H9 (cell line): ENCODE measurements at places on chromosomes 3 and 15.

GRCh38 chr15:70275461-70276138 is 177.9 kb upstream of the TLE3 start:
- H3K4me3 ChIP-seq = no peak overlapping the region; the same call in 2 of the 3 replicates
- no peaks in the 10 kb centered on the region for H3K36me3 ChIP-seq
- H3K4me1 ChIP-seq = no peaks in the 10 kb centered on the region
- no peak for DNase-seq
- H3K27ac ChIP-seq = no peak overlapping the region
- H3K27me3 ChIP-seq = no peaks in the 10 kb centered on the region

DNA sequence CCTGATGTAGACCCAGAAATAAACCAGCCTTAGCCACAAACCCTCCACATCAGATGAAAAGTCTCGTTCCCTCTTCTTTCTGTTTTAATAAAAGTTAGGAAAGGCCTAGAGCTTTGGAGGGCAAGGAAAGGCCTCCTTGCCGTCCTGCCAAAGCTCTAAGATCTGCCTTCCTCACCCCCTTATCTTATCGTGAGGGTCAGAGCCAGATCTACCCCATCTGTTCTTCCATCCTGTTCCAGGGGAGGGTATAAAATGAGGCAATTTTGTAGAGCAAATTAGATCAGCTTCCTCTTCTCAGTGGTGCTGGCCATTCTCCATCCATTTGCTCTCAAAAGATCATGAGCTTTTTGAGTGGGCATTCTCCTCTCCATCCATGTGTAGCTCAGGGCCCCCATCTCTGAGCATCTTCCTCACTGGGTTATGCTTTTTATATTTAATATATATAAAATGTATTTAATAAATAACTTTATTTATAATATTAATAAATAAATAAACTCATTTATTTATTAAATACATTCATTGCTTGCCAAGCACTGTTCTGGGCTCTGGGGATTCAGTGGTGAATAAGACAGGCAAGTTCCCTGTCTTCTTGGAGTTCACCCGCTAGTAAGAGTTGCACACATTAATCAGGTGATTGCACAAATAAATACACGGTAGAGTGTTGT is 2.0 kb upstream of the SLC24A1 start:
- H3K4me1 ChIP-seq = peaks cover 6% of the 10 kb centered on the region; the same call in 1 of the 2 replicates
- peaks cover 1% of the 10 kb centered on the region; the same call in 2 of the 3 replicates for H3K36me3 ChIP-seq
- H3K27me3 ChIP-seq = no peaks in the 10 kb centered on the region
- no peak overlapping the region for H3K4me3 ChIP-seq
- DNase-seq = no peak
- H3K27ac ChIP-seq = no peak overlapping the region

DNA sequence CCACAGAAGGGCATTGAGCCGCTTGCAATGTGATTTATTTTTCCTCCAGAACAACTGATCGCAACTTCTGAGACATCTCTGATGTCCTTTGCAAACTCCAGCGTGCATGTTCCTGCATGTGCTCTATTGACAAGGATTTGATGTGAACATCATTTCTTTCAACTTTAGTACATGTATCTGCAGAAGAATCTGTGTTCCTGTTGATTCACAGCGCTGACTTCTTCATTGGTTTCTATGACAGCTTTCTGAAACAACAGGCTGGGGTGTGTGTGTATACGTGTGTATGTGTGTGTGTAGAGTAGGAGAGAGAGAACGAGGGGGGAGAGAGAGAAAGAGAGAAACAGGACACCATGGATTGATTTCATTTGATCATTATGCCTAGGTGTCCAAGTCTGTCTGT is 56.7 kb upstream of the CMTM8 start:
- no peaks in the 10 kb centered on the region for H3K4me1 ChIP-seq
- no peak overlapping the region for H3K4me3 ChIP-seq
- DNase-seq = no peak
- no peak overlapping the region for H3K27ac ChIP-seq
- no peaks in the 10 kb centered on the region for H3K36me3 ChIP-seq

DNA sequence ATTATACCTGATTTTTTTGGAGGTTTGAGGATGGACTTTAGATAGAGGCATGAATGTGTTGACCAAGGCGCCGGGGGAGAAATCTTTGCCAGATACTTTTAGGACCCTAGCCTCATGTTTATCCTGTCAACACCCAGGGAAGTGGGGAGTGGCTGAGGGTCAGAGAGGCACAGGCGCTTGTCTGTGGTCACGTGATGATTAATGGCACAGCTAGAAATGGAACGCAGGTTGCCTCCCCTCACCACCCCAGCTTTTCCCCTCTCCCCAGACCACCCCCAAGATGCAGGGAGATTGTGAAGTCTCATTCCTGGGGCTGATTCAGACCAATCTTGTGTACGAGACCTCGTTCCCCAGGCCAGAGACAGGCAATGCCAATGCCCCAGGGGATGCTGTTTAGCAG is 218.4 kb upstream of the LINGO1 start:
- H3K27ac ChIP-seq = no peak overlapping the region
- H3K36me3 ChIP-seq = peaks cover 2% of the 10 kb centered on the region; the same call in 2 of the 3 replicates
- no peaks in the 10 kb centered on the region for H3K4me1 ChIP-seq
- no peak overlapping the region for H3K4me3 ChIP-seq
- peak; percentile 12 for DNase-seq
- H3K27me3 ChIP-seq = no peaks in the 10 kb centered on the region

DNA sequence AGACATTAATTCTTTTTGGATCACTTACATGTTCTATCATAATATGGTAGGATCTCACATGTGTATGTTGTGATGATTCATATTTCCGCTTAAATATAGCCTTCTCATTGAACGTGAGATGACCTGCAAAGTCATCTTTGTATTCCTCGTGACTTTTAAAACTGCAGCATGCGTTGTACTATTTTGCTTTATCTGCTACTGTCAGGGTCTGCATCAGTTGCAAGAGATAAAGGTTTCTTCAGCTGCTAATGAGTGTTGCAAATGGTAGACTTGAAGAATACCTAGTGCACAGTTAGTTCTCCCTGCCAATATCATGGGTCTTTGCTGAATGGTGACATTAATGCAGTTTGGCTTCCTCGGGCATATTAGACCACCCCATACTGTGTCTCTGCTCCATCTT is 31.8 kb downstream of the REC114 start:
- no peak overlapping the region for H3K27ac ChIP-seq
- H3K4me1 ChIP-seq = no peaks in the 10 kb centered on the region
- H3K4me3 ChIP-seq = no peak overlapping the region
- H3K36me3 ChIP-seq = no peaks in the 10 kb centered on the region
- no peak for DNase-seq
- no peaks in the 10 kb centered on the region for H3K27me3 ChIP-seq

GRCh38 chr15:26050984-26051383 is 187.9 kb upstream of the ATP10A start:
- no peak overlapping the region for H3K27ac ChIP-seq
- no peak overlapping the region for H3K4me3 ChIP-seq
- H3K36me3 ChIP-seq = no peaks in the 10 kb centered on the region
- no peak for DNase-seq

GRCh38 chr3:169467751-169468150 is 195.8 kb downstream of the MECOM start:
- no peaks in the 10 kb centered on the region for H3K36me3 ChIP-seq
- no peaks in the 10 kb centered on the region for H3K27me3 ChIP-seq
- H3K4me1 ChIP-seq = no peaks in the 10 kb centered on the region
- H3K4me3 ChIP-seq = no peak overlapping the region
- no peak for DNase-seq

DNA sequence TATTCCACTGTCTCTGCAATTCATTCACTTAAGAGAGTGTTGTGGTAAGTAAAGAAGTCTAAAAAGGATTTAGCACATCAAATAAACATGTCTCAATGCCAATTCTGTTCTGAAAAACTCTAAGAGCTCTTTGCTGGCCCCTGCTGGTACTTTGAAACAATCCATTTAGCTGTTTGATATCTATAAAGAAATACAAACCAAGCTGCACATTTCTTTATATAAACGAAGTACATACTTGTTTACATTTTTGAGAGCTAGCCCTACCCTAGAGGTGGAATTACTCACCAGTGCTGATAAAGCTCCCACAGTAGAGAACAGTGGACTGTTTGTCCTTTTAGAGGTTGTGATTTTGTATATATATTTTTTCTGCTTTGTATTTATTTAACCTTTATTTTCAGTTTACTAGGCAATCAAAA is 75.5 kb downstream of the NEDD4 start:
- no peaks in the 10 kb centered on the region for H3K27me3 ChIP-seq
- H3K4me1 ChIP-seq = no peaks in the 10 kb centered on the region
- no peak overlapping the region for H3K27ac ChIP-seq
- no peaks in the 10 kb centered on the region for H3K36me3 ChIP-seq

DNA sequence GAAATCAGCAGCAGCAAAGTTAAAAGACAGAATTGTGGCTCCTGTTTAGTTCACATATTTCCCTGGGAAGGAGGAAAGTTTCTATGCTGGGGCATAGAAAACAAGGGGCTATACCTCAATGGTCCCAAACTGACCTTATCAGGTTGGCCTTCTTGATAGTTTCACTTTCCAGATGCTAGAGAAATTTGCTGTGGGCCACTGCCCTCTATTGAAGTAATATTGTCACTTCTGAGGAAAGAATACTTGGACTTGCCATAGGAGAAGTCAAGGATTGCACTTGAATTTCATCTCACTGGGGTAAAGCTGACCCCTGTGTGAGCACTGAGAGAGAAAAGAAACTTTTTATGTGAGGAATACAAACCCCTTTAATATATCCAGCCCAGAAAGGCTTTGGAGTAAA is 49.3 kb upstream of the XCR1 start:
- peaks cover 2% of the 10 kb centered on the region for H3K36me3 ChIP-seq
- no peaks in the 10 kb centered on the region for H3K4me1 ChIP-seq
- H3K27me3 ChIP-seq = no peaks in the 10 kb centered on the region
- DNase-seq = no peak
- no peak overlapping the region for H3K27ac ChIP-seq

GRCh38 chr3:185316740-185317412 is 46.1 kb upstream of the MAP3K13 start:
- H3K4me3 ChIP-seq = no peak overlapping the region
- H3K36me3 ChIP-seq = no peaks in the 10 kb centered on the region

DNA sequence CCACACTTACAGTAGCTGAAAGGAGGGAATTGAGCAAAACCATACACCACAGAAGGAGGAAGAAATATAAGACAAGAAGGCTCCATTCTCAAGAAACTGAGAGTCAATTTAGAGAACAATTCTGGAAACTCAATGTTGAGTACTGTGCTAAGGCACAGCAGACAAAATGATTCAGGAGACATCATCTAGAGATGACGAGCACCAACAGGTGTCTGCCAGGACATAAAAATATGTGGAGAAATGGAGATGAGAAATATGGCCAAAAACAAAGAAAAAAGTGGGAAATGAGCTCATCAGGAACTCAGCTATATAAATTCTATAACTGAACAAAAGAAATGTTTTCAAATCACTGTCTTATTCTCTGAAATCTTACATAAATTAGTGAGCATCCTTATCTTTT is 343.7 kb downstream of the ERC2 start:
- peaks cover 13% of the 10 kb centered on the region; the same call in 1 of the 2 replicates for H3K4me1 ChIP-seq
- no peak overlapping the region for H3K4me3 ChIP-seq
- H3K36me3 ChIP-seq = peaks cover 9% of the 10 kb centered on the region
- H3K27me3 ChIP-seq = no peaks in the 10 kb centered on the region; the same call in 1 of the 2 replicates

DNA sequence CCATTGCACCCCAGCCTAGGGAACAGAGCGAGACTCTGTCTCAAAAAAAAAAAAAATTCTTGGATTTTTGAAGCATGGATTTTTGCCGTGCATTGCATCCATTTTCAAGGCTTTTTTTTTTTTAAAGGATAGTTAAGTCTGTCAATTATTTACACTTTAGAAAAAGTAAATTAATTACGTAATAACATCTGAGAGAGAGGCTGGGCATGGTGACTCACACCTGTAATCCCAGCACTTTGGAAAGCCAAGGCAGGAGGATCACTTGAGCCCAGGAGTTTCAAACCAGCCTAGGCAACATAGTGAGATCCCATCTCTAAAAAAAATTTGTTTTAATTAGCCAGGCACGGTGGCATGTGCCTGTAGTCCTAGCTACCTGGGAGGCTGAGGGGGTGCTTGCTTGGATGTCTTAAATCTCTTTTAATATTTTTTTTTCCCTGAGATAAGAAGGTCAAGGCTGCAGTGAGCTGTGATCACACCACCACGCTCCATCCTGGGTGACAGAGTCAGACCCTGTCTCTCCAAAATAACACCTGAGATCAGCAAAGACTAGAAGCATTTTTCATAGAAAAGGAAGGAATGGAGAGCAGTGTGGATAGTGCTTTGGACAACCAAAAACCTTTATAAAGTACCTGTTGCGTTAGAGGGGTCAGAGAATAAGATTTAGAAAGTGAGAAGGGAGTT is 6.8 kb upstream of the SENP7 start:
- no peak overlapping the region for H3K4me3 ChIP-seq
- H3K4me1 ChIP-seq = no peaks in the 10 kb centered on the region
- H3K27me3 ChIP-seq = no peaks in the 10 kb centered on the region
